ENCODE measurements at places on chromosomes 5 and 9. TPM values are rescaled to one million over a fixed set of nuclear protein-coding genes. Genes with fewer than 3 reads are reported as not detected.

MARVELD2 gene
- 1.3 TPM for total RNA-seq

CARTPT gene
- total RNA-seq: not detected

STK32A gene
- total RNA-seq: 2.8 TPM

CNTFR gene
- total RNA-seq: 0.26 TPM

IL12B gene
- total RNA-seq: not detected

UCK1 gene
- 22.3 TPM for total RNA-seq

IL33 gene
- total RNA-seq: 1.3 TPM

PCDHB4 gene
- total RNA-seq: 0.50 TPM

SHISAL2B gene
- total RNA-seq: not detected

SLC27A6 gene
- 0.26 TPM for total RNA-seq

PLCXD3 gene
- 1.3 TPM for total RNA-seq

P4HA2 gene
- 553 TPM for total RNA-seq

GBGT1 gene
- 3.3 TPM for total RNA-seq

PLAC8L1 gene
- total RNA-seq: not detected

DNAJC21 gene
- total RNA-seq: 64.4 TPM

NFIB gene
- total RNA-seq: 36.3 TPM

EMB gene
- total RNA-seq: 11.6 TPM

MYMK gene
- total RNA-seq: not detected

PCDHGA7 gene
- total RNA-seq: 6.8 TPM

Measured in fibroblast of lung (primary cell).